ENCODE measurements at places on chromosomes 4 and X. TPM values are rescaled to one million over a fixed set of nuclear protein-coding genes. Genes with fewer than 3 reads are reported as not detected.

- no peak for DNase-seq
- H3K27ac ChIP-seq = no peak overlapping the region
- no peaks in the 10 kb centered on the region for H3K27me3 ChIP-seq
- H3K4me1 ChIP-seq = no peaks in the 10 kb centered on the region
Observed at GRCh38 chrX:72180539-72180938, 1.0 kb upstream of the PIN4 start.

DNA sequence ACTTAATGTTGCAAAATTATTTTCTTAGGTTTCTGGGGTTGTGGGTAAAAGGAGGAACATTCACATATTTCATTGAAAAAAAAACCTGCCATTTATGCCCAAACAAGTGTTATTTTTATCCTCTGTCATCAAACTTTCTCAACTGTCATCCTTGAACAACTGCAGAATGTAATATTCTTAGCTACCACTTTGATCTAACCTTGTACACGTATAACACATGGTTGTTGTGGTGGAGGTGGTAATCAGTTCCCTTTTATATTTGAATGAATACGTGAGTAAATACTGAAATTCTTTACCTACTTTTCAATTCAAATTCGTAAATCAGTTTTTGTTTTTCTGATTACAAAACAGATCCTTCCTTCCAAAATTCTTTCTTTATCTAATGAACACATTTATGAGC, 3.8 kb upstream of the AMMECR1 start:
- no peak for DNase-seq
- H3K4me1 ChIP-seq = peaks cover 15% of the 10 kb centered on the region
- H3K27ac ChIP-seq = no peak overlapping the region
- H3K4me3 ChIP-seq = no peak overlapping the region

The CLDN22 gene
- total RNA-seq = not detected

- no peaks in the 10 kb centered on the region for H3K36me3 ChIP-seq
- no peaks in the 10 kb centered on the region for H3K27me3 ChIP-seq
- no peak for DNase-seq
- peaks cover 36% of the 10 kb centered on the region for H3K4me1 ChIP-seq
- H3K4me3 ChIP-seq = no peak overlapping the region
Observed at GRCh38 chrX:65688403-65688871, 21.0 kb downstream of the MSN start.

- no peak overlapping the region for H3K27ac ChIP-seq
- H3K4me1 ChIP-seq = no peaks in the 10 kb centered on the region
Observed at GRCh38 chr4:17138847-17139246, 240.4 kb upstream of the LDB2 start.

DNA sequence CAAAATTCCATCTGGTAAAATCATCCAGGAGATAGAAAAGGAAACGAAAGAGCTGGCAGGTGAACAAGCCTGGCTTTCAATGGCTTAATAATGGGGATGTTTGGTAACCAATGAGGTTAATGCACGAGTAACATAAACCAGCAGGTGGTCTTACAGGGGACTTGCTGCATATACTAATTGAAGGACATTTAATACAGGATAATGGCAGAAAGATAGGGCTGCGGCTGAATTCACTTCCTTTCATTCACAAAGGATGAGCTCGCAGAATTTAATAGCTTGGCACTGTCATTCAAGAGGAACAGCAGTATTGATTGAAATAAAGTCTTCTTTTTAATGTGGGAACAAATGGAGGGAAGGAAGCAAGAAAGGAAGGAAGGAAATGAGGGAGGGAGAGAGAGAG, 156.3 kb upstream of the RAI2 start:
- peaks cover 45% of the 10 kb centered on the region for H3K27me3 ChIP-seq
- H3K4me3 ChIP-seq = no peak overlapping the region
- H3K27ac ChIP-seq = no peak overlapping the region
- no peak for DNase-seq

Data from Calu3 (cell line).